ENCODE measurements at places on chromosomes 4 and X.

GRCh38 chrX:63513825-63514568 is 162.9 kb upstream of the SPIN4 start:
- no peak for DNase-seq

- no peak for DNase-seq
Measured at GRCh38 chr4:89353514-89353913, 45.9 kb upstream of the GPRIN3 start.

DNA sequence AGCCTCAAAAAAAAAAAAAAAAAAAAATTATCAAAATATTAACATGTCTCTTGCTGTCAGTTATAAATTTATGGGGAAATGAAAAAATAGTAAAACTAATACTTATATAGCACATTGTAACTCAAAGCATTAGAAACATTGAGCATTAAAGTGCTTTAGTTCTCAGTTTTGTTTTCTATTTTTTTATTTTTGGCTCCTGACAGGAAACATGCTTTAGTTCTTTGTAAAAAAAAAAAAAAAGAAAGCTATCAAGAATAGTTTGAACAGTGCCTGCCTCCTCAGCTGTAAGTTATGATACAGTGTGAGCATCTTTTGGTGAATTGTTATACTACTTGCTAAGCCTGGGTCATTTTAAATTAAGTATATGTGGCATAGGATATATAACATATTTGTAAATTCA is 5.1 kb upstream of the CENPC start:
- no peak for DNase-seq

- DNase-seq = no peak
Measured at GRCh38 chr4:100979736-100980135, 367.6 kb downstream of the PPP3CA start.
